ENCODE measurements at places on chromosomes 6 and 20.

DNA sequence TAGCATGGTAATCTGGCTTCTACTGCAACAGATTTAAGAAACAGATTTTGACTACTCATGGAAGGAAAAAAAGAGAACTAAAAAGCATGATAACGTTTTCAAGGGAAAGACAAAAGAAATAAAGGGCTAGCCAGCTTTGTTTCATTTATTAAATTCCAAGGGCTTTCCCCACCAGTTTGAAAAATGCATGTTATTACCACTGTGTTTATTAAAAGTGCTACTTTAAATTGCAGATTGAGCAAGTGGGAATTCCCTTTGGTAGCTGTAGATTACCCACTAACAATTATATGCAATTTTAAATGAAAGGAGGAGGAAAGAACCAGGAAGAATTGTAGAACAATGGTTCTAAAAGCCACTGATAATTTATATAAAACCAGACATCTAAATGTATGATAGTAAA lies 40.6 kb upstream of the NHSL1 start:
- DNase-seq, result no peak

GRCh38 chr20:43853174-43853803 lies 61.4 kb upstream of the TOX2 start:
- no peak for DNase-seq

DNA sequence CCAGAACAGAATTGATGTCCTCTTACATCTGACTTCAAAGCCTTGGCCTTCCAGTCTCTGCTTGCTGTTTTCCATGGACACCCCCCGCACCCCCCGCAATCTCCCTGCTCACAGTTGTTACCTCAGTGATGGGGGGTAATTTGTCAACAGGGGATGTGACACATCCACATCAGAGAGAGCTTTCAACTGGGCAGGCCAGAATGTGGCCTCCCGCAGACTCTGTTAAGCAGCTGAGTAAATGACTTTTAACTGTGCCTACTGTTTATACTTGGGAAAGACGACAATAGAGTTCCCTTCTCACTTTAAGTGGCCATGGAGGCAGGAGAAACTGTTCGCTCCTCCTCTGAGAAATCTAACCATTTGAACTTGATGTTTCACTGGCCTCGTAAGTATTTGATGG lies 51.0 kb downstream of the TXNDC5 start:
- no peak for DNase-seq

- DNase-seq, result no peak
These were observed 253.0 kb downstream of the ARID1B start for GRCh38 chr6:157029980-157030690.

GRCh38 chr6:134172706-134173365 lies 120.4 kb upstream of the SLC2A12 start:
- DNase-seq, result no peak

DNA sequence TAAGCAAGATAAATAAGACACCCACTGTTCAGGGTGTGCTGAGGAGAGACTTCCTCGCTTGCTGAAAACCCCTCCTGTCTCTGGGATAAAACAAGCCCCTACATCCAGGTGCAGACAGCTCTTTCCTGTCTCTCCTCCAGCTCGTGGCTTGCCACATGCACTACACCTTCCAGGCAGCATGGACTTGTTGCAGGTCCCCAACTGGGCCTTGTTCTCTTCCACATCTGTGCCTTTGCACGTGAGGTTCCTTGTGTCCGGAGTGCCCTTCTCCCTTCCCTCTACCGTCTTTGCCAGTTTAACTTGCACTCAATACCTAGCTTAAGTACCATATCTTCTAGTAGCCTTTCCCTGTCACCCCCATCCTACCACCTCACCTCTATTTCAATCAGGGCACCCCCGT lies 397.6 kb downstream of the RNGTT start:
- DNase-seq, result no peak

GRCh38 chr6:1761477-1761877 lies 151.8 kb downstream of the FOXC1 start:
- no peak for DNase-seq

DNA sequence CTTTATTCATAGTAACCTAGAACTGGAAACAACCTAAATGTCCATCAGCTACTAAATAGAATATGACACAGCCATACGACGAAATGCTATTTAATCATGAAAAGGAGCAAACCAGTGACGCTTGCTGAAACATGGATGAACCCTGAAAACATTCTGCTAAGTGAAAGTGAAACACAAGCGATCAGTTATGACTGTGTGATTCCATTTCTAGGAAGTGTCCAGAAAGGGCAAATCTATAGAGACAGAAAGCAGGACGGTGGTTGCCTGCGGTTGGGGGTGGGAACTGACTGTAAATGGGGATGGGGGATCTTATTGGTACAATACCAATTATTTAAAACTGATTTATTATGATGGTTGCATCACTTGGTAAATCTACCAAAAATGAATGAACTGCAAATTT lies 126.8 kb downstream of the IPCEF1 start:
- no peak for DNase-seq

DNA sequence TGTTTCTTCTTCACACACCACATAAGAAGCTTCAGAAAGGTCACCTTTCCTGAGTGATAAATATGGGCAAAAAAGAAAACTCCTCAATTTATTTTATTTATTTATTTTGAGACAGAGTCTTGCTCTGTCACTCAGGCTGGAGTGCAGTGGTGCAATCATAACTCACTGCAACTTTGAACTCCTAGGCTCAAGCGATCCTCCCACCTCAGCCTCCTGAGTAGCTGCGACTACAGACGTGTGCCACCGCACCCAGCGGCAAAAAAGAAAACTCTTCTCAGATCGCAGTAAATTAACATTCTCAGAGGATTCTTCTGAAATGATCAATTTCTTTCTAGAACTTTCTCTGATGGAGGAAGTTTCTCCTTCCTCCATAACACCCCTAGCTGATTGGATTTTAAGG lies 111.2 kb downstream of the TRERF1 start:
- DNase-seq, result no peak

DNA sequence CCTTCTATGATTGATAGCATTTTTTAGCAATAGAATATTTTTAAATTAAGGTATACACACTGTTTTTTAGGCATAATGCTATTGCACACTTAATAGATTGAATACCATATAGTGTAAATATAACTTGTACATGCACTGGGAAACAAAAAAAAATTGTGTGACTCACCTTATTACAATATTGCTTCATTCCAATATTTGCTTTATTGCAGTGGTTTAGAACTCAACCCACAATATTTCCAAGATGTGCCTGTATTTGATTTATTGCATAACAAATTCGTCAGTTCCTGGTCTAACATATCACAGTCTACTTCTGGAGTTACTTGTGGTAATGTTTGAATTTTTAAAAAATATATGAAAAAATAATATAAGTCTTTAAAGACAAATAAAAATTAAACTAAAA lies 41.9 kb upstream of the DEFB112 start:
- no peak for DNase-seq

DNA sequence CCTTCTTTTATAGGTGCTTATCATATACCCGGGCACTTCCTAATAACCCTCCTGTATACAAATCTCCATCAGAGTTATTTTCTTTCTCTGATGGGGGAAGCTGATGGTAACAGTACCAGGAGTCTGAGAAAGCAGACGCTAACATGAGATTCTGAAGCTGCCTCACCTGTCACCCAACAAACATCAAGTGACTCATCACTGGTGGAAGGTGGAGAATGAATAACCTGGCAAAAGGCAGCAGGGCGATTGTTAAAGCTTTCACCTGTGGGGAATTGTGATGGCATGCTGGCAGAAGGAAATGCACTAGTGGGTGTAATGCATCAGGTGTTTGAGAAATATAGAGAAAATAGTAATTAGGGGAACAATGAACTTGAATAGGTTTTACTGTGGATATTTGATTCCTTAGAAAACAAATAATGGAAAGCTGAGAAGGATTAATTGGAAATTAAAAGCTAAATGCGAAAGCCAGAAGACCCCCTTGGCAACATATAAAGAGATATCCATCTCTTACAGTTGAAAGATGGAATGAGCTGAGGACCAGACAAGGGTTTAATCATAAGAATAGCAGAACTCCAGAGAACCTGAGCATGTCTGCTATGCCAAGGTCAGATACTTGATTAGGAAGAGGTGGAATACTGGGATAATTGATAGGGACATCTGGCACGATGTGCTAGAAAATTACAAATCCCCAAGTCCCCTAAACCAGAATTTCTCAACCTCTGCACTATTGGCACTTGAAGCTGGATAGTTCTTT lies 517.1 kb downstream of the PKHD1 start:
- no peak for DNase-seq

- DNase-seq, result no peak
These were observed 325.7 kb downstream of the TBC1D32 start for GRCh38 chr6:121008553-121008952.

DNA sequence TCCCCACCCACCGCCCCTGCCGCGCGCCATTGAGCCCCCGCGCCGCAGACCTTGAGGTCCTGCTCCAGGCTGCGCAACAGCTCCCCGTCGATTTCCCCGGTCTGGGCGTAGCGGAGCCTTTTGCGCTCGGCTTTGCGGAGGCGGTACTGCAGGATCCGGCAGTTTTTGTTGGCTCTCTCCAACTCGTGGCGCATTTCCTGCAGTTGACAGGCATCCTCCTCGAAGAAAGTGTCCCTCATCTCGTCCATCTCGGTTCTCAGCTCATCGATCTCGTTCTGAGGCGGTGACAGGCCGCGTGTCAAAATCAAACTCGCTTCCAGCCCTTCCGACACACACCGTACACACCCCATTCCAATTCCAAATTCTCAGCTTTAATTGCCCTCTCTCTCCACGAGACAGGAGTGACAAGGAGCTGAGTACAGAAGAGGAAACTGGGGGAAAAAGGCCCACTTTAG lies 4.3 kb downstream of the MTCL3 start:
- peak; percentile 50 for DNase-seq

GRCh38 chr20:35320396-35321126 lies 28.3 kb upstream of the FAM83C start:
- no peak for DNase-seq

DNA sequence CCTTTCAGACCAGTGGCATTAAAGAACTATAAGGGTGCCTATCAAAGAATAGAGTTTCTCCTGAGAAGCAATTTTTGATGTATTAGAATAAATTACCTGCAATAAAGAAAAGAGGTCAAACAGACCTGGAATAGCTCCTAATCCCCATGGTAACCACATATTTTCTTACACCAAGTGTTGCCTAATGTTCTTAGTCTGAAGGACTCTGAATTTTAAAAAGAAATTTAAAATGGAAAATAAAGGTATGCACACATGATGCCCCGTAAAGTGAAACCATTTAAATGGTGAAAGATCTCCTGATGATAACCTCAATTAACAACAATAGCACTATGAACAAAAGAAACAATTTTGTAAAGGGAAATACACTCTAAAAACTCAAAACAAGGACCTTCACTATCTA lies 55.1 kb upstream of the LOC128125822 start:
- no peak for DNase-seq

GRCh38 chr6:36959555-36960250 lies 5.2 kb downstream of the PI16 start:
- no peak for DNase-seq

DNA sequence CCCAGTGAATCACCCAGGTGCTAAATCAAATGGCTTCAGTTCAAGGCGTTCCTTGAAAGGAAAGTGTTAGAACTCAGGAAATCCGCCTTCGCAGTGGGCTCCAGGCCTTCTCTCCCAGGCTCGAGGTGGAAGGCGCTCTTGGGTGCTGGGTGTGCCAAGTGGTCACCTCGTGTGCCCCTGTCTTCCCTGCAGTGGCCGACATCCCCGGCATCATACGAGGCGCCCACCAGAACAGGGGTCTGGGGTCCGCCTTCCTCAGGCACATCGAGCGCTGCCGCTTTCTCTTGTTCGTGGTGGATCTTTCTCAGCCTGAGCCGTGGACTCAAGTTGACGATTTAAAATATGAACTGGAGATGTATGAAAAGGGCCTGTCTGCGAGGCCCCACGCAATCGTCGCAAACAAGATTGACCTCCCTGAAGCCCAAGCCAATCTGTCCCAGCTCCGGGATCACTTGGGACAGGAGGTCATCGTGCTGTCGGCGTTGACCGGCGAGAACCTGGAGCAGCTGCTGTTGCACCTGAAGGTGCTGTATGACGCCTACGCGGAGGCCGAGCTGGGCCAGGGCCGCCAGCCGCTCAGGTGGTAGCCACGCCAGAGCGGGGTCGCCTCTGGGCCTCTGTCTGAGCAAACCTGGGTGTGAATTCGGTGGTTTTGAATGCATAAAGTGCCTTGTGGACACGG lies 17.8 kb downstream of the MTG2 start:
- DNase-seq, result no peak

DNA sequence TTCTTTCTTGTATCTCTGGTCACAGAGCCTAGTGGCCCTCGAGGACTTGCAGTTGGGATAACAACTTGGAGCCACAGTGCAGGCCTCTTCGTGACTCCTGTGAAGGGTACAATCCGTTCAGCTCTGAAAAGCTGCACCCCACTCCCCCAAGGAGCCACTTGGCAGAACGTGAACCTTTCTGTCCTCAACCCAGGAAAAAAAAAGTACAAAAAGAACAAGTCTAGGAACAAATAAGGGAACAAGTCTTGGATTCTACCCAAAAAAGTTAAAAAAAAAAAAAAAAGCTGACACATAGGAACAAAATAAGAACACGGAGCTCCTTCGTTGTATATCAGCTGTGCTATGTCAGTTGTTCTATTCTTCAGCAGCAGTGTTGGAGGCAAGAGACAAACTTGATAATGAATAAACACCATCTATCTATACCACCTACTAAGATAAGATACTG lies 77.9 kb upstream of the TULP1 start:
- no peak for DNase-seq

DNA sequence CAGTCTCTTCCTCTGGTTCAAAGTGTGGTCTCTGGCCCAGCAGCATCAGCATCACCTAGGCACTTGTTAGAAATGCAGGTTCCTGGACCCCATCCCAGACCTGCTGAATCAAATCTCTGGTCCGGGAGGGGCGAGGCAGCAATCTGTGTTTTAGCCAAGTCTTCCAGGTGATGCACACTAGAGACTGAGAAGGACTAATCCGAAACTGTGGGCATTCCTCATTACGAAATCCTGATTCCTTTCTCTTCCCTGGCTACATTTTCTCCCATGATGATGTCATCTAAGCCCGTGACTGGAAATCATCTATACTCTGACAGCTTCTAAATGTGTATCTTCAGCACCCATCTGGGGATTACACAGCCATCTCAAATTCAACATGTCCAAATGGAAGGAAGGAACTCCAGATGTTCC lies 39.7 kb upstream of the PRND start:
- no peak for DNase-seq

- no peak for DNase-seq
These were observed 43.9 kb downstream of the FILIP1 start for GRCh38 chr6:75449630-75450206.

- DNase-seq, result no peak
These were observed 98.8 kb upstream of the GRIK2 start for GRCh38 chr6:101294676-101295075.

GRCh38 chr6:130931683-130932082 lies 104.5 kb downstream of the SMLR1 start:
- DNase-seq, result no peak

- no peak for DNase-seq
These were observed 56.6 kb upstream of the SUPT3H start for GRCh38 chr6:45434381-45434700.

DNA sequence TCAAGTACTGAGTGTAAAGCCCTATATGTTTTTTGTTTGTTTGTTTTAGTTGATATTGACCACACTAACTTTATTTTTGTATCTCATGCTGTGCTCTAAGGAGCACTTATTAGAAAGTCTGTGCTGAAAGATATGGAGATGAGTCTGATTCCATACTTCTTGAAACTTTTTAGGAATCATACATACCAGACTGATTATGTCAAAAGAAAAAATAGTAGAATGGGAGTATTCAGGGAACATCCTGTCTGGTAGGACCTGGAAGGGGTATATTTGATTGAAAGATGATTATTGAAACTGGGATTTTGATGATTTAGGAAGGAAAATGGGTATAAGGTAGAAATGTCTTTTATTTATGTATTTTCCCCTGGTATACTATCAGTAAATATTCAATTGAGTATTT lies 111.4 kb downstream of the QKI start:
- no peak for DNase-seq

- no peak for DNase-seq
These were observed 14.2 kb upstream of the UNC93A start for GRCh38 chr6:167276772-167277533.
